ENCODE measurements at places on chromosomes 3 and 15.

DNA sequence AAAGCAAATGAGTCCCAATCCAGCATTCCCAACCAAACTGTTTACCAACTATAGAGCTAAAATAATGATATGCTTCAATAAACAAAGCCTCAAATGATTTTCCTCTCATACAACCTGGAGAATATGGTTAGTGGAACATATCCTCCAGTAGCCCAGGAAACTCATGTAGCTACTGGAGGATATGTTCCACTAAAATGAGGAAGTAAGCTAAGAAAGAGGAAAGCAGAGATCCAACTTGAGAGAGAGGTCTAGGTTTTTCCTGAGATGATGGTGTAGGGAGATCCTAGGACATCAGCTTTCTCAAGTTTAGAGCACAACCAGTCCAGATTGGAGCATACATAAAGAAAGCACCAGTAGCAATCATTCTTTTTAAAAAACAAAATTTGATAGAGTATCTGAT lies 44.6 kb upstream of the SLC4A7 start:
- DNase-seq = no peak

DNA sequence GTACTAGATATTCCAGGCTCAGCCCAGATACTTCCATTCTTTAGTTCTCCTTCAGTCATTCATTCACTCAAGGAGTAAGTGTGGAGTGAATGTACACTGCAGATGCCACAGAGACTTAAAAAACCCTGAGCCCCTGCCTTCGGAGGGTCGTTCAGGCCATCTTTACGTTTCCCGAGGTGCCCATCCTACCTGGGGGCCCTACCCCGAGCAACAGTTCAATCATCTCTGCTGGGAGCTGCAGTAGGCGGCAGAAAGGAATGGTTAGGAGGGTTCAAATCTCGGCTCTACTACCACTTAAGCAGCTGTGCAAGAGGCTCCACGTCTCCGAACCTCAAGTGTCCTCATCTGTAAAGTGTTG lies 613 bp downstream of the SEC13 start:
- no peak for DNase-seq

DNA sequence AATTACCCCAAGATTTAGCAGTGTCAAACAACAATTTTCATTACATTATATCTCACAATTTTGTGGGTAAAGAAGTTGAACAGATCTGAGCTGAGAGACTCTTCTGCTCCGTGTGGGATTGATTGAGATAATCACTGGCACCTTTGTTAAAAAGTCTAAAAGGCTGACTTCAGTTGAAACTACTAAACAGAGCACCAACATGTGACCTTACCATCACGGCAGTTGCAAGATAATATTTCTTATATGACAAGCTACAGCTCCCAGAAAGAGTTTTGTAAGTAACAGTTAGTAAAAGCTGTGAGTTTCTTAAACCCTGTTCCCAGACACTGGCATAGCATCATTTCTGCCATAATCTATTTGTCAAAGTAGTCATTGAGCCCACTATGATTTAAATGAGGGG lies 25.0 kb downstream of the CGGBP1 start:
- DNase-seq = no peak

DNA sequence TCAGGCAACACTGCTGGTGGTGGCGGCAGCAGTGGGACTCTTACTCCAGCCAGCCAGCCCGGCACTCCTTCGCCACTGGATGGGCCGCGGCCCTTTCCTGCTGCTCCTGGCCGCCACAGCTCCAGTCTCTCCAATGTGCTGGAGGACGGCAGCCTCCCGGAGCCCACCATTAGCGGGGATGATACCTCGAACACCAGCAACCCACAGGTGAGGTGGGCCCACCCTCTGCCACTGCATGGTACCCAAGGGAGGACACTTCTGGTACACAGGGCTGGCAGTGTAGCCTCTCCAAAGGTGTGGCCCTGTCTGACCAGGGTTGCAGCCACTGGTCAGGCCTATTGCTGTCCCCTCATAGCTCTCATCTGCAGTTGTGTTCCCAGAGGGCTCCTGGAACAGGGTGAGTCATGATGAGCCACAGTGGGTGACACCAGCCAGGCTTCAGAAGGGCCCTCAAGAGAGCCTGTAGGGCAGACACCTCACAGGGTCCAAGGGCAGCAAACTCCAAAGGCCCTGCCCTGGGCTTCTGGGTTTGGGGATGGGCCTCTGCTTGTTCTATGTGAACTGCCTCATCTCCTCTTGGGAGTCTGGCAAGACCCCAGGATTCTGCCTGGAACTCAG lies 20.8 kb downstream of the NBEAL2 start:
- no peak for DNase-seq

- no peak for DNase-seq
Measured at GRCh38 chr15:73153024-73153423, 100.8 kb downstream of the NEO1 start.

DNA sequence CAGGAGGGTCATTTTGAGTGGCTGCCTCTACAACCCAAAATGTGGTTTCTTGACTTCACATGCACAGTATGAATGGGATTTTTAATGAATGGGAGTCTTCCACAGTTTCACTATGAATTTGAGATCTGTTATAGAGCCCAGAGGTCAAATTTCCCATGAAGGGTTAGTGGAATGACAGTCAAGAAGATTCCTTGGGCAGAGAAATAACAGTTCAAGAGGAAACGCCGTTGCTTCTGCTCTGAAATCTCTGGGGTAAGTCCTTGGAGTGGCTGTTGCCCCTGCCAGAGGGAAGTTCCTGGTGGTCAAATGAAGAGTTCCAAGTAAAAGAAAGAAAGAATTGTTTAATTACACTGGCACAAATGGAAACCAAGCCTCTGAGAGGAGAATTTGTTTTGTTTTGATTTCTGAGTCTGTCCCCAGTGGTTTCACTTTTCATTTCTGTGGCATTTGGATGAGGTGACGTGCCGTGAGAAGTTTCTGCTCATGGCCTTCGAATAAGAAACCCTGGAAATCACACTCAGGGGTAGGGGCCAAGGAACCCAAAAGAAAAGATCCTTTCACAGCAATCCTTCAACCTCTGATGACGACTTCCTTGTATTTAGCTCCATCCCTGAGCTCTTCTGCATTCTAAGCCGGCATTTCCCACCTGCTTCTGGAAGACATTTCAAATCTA lies 77.5 kb upstream of the IL12A start:
- no peak for DNase-seq

DNA sequence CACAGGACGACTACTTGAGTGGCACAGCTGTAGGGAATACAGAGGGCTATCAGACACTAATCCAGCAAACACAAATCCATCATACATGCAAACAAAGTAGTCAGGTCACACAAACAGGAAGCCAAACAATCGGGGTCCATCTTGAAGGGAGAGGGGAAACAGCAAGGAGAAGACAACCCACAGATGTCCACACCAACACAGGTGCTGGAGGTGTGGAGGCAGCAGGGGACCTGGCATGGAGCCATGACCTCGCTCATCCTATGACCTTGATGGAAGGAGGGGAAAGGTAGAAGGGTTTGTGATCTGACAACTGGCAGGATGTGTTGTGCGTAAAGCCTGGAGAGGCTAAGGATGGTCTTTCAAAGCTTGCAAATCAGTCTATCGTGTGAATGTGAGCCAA lies 39.9 kb upstream of the SKOR1 start:
- no peak for DNase-seq

GRCh38 chr15:96307856-96308394 lies 22.6 kb upstream of the NR2F2 start:
- no peak for DNase-seq

GRCh38 chr3:63970631-63971475 lies 52.4 kb downstream of the PSMD6 start:
- DNase-seq = no peak

DNA sequence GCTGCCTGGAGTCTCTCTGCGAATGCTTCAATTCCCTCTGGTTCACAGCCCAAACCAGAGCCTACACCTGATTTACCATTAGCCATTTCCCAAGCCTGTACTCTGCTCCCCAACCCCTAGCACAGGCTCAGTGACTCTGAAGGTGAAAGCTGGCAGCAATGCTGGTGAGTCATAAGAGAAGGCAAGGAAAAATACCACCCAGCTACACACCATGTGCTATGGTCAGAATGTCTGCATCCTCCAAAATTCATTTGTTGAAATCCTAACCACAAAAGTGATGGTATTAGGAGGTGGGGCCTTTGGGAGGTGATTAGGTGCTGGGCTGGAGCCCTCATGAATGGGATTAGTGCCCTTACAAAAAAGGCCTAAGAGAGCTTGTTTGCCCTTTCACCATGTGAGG lies 117.1 kb upstream of the TJP1 start:
- no peak for DNase-seq

GRCh38 chr3:52882377-52882776 lies 15.0 kb downstream of the STIMATE start:
- no peak for DNase-seq

- DNase-seq = no peak
Measured at GRCh38 chr3:16841904-16842271, 42.9 kb upstream of the PLCL2 start.

- no peak for DNase-seq
Measured at GRCh38 chr3:20488151-20488550, 302.1 kb upstream of the SGO1 start.
